ENCODE measurements at places on chromosomes 4 and X.

DNA sequence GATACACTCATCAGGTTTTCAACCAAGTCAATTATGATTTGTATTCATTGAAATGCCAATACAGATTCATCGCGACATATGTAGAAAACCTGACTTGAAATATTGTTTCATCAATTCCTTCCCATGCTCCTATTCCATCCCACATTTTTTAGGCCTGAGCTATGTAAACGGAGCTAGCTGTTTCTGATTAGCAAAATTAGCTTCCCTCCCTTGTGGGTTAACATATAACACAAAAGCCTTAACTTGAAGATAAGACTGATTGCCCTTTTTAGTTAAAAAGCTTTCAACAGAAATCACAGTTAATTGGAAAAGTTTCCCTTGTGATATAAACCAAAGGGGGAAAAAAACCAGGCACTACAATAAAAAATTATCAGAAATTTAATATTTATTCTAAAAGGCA lies 32.8 kb upstream of the DCLK2 start:
- no peak for DNase-seq

DNA sequence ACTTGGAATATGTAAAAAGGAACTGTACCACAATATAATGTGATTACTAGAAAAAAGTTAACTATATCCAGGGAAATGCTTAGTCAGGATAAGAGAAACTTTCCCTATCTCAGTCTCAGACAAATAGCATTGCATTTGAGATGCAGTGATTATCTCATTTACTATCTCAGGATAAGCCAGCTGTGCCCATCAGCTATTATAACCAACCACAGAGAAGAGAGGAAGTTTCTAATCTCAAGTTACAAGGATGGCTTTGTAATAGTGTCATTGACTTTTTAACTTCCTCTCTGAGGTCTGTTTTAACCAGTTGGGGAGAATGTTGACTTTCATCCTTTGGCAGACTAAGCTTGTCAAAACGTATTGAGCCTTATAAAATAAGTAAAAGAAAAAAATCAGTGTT lies 56.5 kb downstream of the SNX25 start:
- no peak for DNase-seq

GRCh38 chrX:130575831-130576389 lies 174.1 kb downstream of the RBMX2 start:
- peak; percentile 13 for DNase-seq

GRCh38 chrX:13868591-13868990 lies 51.7 kb upstream of the GPM6B start:
- DNase-seq = no peak

GRCh38 chr4:187270154-187270553 lies 546.5 kb upstream of the FAT1 start:
- DNase-seq = no peak

DNA sequence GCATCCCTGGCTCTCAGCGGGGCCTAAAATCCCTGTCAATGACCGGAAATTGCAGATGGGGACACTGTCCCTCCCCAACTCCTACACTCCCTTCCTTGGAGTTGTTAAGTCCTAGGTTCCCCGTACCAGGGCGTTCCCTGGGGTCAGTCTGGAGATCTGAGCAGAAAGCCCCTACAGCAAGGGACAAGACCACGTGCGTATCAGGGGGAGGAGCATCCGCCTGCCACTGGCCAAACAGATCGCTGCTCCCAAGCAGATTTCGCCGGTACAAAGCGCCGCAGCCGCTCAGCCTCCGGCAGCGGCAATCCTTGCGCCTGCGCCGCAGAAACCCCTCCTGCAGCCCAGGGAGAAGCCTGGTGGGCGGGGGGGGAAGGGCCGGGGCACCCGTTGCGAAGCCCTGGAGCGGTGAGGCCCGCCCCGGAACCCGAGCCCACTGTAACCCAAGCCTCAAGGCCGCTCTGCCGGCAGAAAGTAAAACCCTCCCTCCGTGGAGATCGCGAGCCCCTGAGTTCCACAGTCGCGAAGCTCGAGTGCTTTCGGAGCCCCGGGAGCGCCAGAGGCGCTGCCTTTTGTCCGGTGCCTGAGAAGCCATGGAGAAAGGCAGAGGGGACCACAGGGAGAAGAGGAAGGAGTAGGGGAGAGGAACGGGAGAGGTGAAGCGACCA lies 2.7 kb downstream of the CRMP1 start:
- peak; percentile 90 for DNase-seq

DNA sequence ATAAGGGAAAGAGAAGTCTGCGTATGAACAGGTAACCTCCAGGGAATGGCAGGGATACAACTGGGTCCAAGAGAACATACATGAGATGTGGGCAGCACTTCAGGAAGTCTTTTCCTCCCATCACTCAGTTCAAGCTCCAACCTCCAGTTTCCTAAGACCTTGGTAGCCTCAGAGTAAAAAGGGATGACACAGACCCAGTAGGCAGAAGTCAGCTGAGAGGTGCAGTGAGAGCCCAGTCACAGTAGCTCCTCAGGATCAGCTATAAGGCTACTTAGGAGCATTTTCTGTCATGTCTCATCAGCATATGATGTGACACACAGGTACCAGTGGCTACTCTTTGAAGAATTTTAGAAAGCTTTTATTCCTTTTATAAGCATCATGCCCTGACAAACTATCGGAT lies 12.5 kb upstream of the STS start:
- DNase-seq = no peak

DNA sequence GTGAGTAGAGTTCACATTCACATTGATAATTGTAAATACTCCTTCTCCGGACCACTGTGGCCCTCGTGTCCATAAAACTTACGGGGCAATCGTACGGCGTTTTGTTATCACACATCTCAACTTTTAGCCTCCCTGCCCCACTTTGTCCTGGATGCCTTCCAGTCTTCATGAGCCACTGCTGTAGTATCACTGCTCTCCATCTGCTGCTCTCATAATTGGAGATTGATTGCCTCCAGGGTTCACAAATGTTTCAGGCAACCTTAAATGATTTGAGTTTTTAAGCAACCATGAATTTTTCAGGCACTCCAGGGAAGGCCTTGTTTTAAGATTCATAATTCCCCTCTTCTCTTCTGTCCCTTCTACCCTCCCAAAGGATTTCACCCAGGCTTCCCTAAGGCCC lies 28.4 kb downstream of the ALPK1 start:
- peak; percentile 21 for DNase-seq

DNA sequence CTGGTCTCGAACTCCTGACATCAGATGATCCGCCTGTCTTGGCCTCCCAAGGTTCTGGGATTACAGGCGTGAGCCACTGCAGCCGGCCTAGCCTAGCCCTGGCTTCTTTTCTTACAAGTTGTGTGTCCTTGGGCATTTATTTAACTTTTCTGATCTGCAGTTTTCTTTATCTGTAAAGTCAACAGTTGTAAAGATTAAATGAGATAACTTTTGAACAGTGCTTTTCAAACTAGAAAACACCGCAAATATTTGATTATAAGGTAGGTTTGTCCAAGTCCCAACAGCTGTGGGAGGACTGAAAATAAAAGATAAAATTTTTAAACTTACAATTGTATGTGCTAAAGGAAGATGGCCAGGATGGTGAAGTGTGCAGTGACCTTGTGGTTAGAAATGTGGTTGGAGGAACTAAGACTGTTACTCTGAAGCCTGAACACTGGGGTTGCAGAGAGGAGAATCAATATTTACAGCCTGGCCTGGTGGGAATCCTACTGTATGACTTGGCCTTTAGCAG lies 44.8 kb downstream of the GSX2 start:
- DNase-seq = no peak

DNA sequence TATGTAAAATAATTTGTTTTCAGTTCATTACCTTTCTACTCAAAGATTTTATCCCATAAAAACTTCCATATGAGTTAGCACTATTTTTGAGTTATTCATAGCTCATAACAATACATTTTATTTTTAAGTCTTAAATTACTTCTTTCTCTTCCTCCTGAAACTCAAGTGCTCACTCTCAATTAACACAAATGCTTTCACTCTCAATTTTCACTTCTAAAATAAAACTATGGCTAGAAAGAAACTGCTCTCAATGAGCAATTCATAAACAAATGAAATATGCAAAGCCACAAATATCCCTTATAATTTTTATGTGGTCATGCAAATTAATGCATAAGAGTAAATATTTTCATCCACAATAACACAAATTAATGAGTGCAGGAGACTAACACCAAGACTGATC lies 38.8 kb downstream of the MAML3 start:
- DNase-seq = no peak

GRCh38 chr4:16111533-16111932 lies 27.7 kb upstream of the PROM1 start:
- DNase-seq = no peak

DNA sequence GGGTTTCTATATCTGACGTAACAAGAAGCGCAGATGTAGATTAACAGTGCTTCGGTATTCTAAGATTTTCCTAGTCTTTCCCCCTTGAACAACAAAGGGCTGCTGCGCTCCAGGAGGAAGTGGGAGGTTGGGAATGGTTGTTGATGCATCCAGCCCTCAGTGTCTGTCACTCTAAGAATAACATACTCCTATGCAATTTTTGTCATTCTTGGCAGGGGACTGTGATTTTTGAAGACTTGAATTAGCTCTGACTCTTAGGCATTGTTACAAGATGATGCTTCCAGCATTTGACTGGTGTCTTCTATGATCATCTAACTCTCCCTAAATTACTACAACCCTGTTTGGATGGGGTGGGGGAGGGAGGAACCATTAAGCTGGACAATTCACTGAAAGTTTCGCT lies 394.2 kb downstream of the ARHGAP24 start:
- DNase-seq = no peak

DNA sequence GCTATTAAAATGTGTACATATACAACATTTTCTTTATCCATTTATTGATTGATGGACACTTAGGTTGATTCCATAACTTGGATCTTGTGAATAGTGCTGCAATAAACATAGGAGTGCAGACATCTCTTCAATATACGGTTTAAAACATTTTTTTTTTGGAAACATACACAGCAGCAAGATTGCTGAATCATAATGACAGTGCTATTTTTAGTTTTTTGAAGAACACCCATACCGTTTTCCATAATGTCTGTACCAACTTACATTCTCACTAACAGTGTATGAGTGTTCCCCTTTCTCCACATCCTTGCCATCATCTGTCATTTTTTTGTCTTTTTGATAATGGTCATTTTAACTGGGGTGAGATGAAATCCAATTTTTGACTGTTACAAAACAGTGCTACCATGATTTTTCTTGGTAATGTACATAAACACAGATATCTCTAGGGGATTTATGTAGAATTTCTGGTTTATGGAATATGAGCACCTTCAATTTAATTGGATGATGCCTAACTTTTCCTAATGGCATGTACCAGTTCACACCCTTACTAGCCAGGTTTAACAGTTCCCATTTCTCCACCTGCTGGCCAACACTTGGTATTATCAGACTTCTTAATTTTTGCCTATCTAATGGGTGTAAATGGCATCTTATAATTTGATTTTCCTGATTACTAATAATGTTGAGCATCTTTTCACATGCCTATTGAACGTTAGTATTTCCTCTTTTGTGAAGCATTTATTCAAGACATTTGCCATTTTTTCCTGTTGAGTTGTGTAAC lies 21.0 kb upstream of the TMSB15B start:
- DNase-seq = peak; percentile 61

- no peak for DNase-seq
Observed at GRCh38 chrX:130032552-130032951, 50.1 kb downstream of the BCORL1 start.

- DNase-seq = no peak
Observed at GRCh38 chr4:6200922-6201362, 593 bp upstream of the JAKMIP1 start.

GRCh38 chr4:125433453-125433852 lies 118.7 kb downstream of the FAT4 start:
- no peak for DNase-seq
